ENCODE measurements at places on chromosomes 16 and 17. TPM values are rescaled to one million over a fixed set of nuclear protein-coding genes. Genes with fewer than 3 reads are reported as not detected.

GRCh38 chr17:61389670-61390478, 9.8 kb upstream of the TBX2 start:
- H3K27ac ChIP-seq, result no peak overlapping the region
- no peak overlapping the region for H3K4me3 ChIP-seq
- no peak for DNase-seq
- H3K4me1 ChIP-seq, result no peaks in the 10 kb centered on the region
- no peaks in the 10 kb centered on the region for H3K27me3 ChIP-seq

GRCh38 chr17:34709158-34709754, 129.9 kb downstream of the TMEM132E start:
- no peak overlapping the region for H3K4me3 ChIP-seq
- H3K4me1 ChIP-seq, result no peaks in the 10 kb centered on the region
- no peak for DNase-seq
- no peak overlapping the region for H3K27ac ChIP-seq
- no peaks in the 10 kb centered on the region for H3K27me3 ChIP-seq

GRCh38 chr16:52825892-52826291, 226.8 kb downstream of the CHD9NB start:
- no peaks in the 10 kb centered on the region for H3K36me3 ChIP-seq
- H3K4me3 ChIP-seq, result no peak overlapping the region
- H3K27me3 ChIP-seq, result no peaks in the 10 kb centered on the region

DNA sequence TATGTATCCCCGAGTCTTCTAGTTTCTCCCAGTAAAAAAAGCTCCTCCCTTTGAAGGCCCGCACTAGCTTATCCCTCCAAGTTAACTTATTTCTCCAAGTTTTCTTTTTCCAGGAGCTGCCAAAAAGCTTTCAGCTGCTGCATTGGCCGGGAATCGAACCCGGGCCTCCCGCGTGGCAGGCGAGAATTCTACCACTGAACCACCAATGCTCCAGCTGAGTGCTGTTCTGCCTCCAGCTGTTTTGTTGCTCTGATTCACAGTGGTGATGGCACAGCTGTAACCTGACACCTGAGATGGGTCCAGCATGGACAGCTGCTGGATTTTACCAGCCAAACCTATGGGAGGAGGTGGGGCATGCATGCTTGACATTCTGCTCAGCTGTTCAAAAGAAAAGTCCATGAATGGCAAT, 22.1 kb downstream of the VAC14 start:
- peak; percentile 48 for DNase-seq
- peaks cover 14% of the 10 kb centered on the region for H3K36me3 ChIP-seq
- no peak overlapping the region for H3K27ac ChIP-seq
- H3K4me3 ChIP-seq, result no peak overlapping the region
- no peaks in the 10 kb centered on the region for H3K4me1 ChIP-seq

DNA sequence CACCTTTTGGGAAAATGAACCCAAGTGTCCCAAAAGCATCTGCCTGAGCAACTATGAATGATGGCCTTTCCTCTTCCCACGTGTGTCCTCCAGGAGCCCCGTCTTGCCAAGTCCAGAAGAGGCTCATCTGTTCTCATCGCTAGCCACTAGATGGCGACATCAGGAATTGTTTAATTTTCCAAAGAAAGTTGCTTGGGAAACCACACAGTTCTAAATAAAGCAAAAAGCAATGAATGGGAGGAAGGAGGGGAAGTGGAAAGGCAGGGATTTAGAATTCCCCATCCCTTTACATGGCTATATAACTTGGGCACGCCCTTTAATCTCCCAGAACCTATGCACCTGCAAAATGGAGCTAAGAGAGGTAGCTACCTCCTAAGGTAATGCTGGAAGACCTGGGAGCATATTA, 9.0 kb upstream of the CDH5 start:
- no peak overlapping the region for H3K27ac ChIP-seq
- peak; percentile 57 for DNase-seq
- no peaks in the 10 kb centered on the region for H3K27me3 ChIP-seq

DNA sequence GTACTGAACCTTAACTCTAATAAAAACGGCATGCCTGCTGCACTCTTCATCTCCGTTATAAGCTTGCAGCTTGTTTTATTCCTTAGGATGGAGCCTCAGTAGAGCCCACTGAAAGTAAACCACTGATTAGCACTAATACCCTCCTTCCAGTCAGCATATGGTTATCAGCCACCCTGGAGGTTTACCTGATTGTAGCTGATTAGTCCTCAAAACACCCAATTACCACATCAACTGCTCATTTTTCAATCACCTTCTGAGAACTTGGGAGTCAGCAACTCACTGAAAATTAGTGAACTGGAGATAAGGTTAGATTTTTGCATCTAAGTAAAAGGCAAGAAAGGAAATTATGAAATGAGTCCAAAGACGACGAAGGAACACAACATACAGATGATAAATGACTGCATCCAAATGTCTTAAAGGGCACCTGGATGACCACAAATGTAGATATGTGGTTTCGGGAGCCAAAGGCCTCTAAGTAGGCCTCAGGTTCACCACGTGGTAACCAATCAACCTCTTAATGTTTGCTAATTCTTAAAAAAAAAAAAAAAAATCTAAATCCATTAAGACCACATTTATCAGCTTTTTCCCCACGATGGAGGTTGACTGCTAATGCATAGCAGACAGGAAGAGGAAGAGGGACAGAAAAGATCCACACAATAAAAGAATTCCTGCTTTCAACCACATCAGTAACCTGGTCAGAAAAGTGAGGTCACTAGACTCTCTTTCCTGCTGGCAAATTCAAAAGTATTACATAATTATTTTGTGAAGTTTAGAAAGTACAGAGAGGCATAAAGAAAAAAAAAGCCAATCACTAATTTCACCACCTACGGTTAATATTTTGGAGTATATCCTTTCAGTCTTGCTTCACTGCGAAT, 28.0 kb downstream of the DCUN1D3 start:
- no peak for DNase-seq
- H3K27ac ChIP-seq, result no peak overlapping the region
- no peaks in the 10 kb centered on the region for H3K36me3 ChIP-seq
- no peak overlapping the region for H3K4me3 ChIP-seq
- peaks cover 6% of the 10 kb centered on the region for H3K4me1 ChIP-seq

DNA sequence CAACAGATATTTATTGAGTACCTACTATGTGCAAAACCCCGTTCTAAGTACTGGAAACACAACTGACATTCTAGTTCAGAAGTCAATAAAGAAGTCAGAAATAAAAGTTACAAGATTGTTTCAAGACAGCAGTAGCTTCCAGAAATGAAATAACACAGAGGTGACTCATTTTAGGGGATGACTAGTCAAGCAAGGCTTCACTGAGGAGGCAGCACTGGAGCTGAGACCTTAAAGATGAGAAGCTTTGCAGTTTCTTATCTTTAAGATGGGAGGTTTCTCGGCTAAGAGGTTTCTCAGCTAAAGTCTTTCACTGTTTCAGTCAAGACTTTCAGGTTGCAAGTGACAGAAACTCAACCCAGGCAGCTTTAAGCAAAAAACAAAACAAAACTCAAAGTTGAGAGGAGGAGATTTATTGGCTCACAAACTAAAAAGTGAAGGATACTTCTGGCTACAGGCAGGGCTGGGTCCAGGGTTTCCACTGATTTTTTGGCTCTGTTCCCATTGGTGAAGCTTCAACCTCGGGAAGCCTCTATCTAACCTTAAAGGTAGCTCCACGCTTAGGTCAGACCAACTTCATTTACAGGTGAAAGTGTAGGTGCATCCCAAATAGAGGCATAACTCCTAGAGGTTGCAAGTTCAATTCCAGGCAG, 7.4 kb upstream of the MMP2 start:
- no peaks in the 10 kb centered on the region for H3K27me3 ChIP-seq
- DNase-seq, result no peak
- no peak overlapping the region for H3K4me3 ChIP-seq
- H3K36me3 ChIP-seq, result no peaks in the 10 kb centered on the region
- H3K4me1 ChIP-seq, result no peaks in the 10 kb centered on the region
- H3K27ac ChIP-seq, result no peak overlapping the region

DNA sequence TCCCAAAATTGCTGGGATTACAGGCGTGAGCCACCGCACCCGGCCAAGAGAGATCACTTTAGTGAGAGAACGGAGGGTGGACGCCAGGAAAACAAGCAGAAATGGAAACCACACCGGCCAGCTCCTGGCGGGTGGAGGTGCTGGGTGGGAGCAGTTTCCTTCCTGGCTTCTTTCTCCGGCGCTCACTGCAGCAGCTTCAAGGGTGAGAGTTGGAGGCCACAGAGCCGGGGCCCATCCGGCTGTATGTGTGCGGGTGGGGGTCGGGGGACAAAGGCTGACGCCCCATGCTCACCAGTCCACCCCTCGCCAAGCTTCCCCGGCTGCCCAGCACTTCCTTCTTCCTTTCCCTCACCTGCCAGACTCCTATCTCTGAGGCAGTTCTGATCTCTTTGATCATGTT, 13.5 kb upstream of the BHLHA9 start:
- H3K27me3 ChIP-seq, result peaks cover 5% of the 10 kb centered on the region
- H3K4me1 ChIP-seq, result peaks cover 6% of the 10 kb centered on the region
- no peak overlapping the region for H3K4me3 ChIP-seq
- no peak overlapping the region for H3K27ac ChIP-seq

The TEKT3 gene
- 0.45 TPM for total RNA-seq

The GALR2 gene
- total RNA-seq, result 0.19 TPM

The SHMT1 gene
- 41.4 TPM for total RNA-seq

Data from colonic mucosa (tissue), 4 donors.